Esophagus squamous epithelium (tissue), 5 donors: ENCODE measurements at places on chromosomes 6 and 20. TPM values are rescaled to one million over a fixed set of nuclear protein-coding genes. Genes with fewer than 3 reads are reported as not detected.

ARG1 gene
- 0.19 TPM for total RNA-seq

SNAP25 gene
- 0.15 TPM for total RNA-seq

PRELID3B gene
- total RNA-seq, result 69.5 TPM

HUS1B gene
- 0.30 TPM for total RNA-seq

ZBTB2 gene
- total RNA-seq, result 11.3 TPM

COL9A1 gene
- total RNA-seq, result not detected

TREM1 gene
- total RNA-seq, result 2.3 TPM

DNA sequence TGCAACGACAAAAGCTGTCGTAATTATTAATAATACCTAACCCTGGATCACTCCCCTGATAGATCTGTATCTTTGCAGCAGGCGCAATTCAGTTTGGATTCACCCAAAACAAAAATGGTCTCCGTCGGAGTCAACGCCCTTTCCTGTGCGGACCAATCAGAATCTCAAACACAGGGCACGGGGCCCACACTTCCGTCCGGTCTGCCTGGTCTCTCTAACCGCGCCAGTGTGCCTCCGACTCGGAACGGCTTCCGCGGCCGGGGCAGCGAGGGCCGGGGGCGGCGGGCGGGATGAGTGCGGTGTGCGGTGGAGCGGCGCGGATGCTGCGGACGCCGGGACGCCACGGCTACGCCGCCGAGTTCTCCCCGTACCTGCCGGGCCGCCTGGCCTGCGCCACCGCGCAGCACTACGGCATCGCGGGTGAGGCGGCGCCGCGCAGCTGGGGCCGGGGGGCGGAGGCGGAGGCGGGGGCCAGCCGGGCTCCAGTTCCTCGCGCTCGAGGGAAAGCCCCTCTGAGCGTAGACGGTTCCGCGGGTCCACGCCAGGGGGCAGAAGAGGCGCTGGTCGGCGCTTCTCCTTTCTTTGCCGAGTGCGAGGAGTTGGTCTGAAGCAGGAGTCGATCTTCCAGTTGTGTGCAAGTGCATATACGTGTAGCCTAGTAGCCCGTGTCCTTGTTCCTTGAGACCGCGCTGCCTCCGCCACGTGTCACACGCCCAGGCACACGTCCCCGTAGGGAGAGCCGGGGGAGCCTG lies at the start of gene PEX7:
Gene PEX7 (plus strand): TSS at position 217 of the 752 bp plus-strand sequence. CDS start 74 bp downstream, at position 291.
- peak; percentile 60 for DNase-seq

DNA sequence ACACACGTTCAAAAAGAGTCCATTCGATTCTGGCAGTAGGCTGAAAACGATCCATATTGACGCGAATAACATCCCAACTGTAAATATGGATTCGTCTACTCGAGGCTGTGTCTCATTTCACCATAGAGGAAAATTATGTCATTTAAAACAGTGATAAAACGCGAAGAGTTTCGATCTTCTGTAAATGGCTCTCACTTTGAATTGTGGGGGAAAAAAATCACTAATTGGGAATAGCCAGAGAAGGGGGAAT lies 845 bp upstream of the MARCKS start:
- DNase-seq, result no peak

DNA sequence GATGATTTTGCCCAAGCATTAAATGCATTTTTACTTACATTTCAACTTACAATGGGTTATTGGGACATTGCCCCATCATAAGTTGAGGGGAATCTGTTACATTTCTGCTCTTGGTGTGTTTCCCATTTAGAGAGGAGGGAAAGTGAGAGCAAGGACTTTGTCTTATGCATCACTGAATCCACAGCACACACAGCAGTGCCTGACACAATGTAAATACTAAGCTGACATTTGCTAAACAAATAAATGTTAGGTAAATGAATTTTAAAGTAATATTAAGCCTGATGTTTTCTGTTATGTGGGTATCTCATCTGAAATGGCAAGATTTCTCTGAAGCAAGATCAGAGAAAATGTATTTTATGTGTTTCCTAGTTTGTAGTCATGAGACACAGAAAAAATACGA lies 143.6 kb upstream of the STXBP5 start:
- DNase-seq, result no peak

- DNase-seq, result no peak
Measured at GRCh38 chr6:91490671-91491301, 903.9 kb upstream of the MAP3K7 start.

DNA sequence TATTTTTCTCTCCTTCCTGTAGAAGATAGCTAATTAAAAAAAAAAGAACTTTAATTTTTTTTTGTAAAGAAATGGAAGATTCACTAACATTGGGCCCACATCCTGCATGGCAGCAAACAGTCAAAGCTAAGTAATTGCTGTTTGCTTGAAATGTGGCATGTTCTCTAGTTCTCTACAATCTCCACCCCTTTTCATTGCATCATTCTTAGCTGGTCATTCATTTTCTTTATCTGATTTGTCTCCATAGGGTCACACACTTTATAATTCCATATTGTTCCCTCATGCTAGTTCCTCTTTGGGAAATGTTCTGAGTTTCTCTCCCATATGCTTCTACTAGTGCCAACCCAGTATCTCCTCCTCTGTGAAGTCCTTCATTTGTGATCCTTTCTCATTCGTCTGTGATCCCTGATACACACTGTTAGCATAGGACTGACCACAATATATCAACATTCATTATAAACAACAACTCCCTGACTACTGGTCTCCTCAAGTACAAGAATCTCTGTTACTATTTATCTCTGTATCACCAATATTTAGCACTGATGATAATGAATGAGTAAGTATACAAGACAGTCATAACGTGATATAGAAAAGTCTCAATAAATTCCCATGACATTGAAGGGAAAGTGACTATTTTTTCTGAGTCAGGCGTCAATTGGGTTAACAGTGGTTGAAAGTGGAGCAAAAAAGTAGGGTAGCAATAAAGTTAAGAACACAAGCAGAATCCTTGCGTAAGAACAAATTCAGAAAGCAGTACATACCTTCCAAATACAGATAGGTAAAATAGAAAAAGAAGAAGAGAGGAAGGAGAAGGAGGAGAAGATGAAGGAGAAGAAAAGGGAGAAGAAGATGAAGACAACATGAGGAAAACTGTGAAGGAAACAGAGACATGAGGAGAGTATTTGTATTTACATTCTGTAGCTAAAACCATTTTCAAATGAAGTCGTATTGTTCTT lies 33.2 kb upstream of the MYB start:
- no peak for DNase-seq

DNA sequence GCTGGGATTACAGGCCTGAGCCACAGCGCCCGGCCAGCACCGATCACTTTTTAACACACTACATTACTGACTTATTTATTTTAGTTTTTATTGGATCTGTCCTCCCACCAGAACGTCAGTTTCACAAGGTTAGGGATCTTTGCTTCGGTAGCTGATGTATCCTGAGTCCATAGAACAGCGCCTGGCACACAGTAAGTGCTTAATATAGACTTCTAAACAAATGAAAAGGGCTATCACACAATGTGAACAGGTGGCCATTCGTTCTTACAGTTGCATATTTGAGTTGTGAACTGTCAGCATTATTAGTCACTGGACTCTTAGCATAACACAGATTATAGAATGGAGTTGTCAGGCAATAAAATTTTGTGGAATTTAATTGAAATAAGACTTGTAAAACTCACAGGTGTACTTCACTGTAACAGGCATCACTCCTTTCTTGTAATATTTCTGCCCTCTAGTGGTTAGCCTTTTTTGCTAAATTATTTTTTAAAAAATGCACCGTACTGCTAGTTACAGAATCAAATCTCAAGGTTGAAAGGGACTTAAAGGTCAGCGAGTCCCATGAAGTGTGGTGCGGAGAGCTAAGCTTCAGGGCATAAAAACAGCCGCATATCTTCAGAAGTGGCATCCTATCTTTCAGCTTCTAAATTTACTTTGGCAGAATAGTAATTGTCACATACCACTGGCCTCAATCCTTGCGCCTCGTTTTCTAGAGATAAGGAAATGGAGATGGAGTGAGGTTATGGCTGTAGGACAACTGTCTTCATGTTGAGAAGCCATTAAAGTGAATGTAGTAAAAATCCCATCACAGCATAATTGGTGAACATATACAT lies 3.4 kb upstream of the TBC1D7 start:
- DNase-seq, result no peak

GRCh38 chr20:16203096-16203495 lies 370.2 kb downstream of the KIF16B start:
- DNase-seq, result no peak

- DNase-seq, result no peak
Measured at GRCh38 chr6:66200390-66200789, 493.4 kb upstream of the EYS start.

GRCh38 chr20:59525500-59526241 lies 78.7 kb upstream of the PHACTR3 start:
- no peak for DNase-seq

DNA sequence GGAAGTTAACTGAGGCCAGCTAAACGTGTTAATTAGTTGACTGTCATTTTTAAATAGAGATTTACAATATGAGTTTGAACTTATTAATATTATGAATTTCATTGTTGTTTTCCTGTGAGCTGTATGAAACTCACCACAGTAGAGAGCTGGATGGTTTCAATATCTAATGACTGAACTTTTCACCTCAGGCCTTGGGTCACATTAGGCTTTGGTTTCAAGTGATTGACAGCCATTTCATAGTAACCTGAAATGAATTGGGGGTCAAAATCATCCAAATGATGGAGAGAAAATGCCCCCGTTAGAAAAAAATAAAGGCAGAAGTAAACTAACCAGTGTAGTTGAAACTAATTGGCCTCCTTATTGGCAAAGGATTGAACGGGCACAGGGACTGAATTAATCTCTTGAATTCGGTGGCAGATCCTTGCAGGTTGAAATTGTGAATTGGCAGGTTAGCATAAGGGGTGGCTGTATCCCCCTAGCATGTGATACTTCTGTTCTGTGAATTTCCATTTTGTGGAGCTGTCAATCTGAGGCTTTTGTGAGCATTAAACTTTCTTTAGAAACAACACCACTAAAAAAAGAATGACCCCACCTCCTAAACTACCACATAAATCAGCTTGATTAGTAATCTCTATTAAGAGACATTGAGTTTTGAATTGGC lies 155.1 kb upstream of the MMS22L start:
- no peak for DNase-seq

DNA sequence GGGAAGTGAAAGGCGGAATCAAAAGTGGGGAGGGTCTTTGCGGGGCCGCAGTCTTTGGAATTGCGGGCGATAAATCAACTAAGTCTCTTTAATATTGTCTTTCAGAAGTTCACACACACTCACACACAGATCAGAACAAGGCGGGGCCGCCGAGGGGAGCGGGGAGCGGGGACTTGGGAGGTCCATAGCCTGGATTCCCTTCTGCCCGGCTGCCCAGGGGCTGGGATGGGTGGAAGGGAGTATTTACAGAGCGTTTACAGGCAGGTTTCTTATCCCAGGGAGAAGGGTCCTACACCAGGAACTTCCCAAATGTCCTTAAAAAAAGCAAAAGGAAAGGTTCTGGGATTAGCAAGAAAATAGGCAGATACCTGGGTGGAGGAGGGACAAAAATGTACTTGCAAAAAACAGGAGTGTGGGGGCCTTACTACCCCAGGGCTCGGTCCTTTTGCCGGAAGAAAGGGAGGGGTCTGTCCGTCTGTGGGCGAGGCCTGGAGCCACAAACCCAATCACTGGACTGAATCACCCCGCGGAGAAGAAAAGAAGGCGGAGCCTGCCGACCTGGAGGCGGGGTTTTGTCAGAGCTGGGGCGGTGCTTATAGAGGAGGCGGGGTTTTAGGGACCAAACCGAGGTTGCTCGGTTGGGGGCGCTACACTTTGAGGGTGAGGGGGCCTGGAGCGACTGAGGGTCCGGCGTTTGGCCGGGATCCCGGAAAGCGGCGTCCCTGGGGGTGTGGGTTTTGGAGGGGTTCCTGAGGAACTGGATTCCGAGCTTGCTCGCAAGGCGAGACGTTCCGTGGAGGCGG lies 3.2 kb downstream of the PRRT1 start:
- no peak for DNase-seq
